ENCODE measurements at places on chromosomes 13 and 19. TPM values are rescaled to one million over a fixed set of nuclear protein-coding genes. Genes with fewer than 3 reads are reported as not detected.

The CCNE1 gene
- polyA plus RNA-seq, result 16.0 TPM

The ZNF534 gene
- not detected for polyA plus RNA-seq

The CNN1 gene
- polyA plus RNA-seq, result 0.39 TPM

The KLK14 gene
- not detected for polyA plus RNA-seq

The NKG7 gene
- polyA plus RNA-seq, result 0.40 TPM
